ENCODE measurements at places on chromosomes 4 and X.

- DNase-seq = no peak
These were observed 21.9 kb downstream of the STK26 start for GRCh38 chrX:132044953-132045352.

DNA sequence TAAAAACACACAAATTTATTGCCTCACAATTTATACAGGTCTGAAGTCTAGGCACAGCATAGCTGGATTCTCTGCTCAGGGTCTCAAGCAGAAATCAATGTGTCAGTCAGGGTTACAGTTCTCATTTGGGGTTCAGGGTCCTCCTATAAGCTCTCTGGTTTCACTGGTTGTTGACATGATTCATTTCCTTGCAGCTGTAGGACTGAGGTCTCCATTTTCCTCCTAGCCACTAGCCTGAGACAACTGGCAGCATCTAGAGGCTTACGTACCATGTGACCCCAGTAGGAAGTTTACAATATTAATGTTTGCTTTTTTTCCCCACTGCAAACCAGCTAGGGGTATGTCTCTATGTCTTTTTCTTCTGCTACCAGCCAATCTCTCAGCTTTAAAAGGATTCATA is 102.5 kb downstream of the CPEB2 start:
- DNase-seq = no peak

DNA sequence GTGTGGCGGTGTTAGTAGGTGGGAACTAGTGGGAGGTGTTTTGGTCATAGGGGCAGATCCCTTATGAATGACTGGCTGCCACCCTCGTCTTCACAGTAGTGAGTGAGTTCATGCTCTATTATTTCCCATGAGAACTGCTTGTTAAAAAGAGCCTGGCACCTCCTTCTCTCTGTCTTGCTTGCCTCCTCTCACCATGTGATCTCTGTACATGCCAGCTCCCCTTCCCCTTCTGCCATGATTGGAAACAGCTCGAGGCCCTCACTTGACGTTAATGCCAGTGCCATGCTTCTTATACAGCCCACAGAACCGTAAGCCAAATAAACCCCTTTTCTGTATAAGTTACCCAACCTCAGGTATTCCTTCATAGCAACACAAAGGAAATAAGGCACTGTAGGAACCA is 21.7 kb downstream of the PNMA6F start:
- no peak for DNase-seq

DNA sequence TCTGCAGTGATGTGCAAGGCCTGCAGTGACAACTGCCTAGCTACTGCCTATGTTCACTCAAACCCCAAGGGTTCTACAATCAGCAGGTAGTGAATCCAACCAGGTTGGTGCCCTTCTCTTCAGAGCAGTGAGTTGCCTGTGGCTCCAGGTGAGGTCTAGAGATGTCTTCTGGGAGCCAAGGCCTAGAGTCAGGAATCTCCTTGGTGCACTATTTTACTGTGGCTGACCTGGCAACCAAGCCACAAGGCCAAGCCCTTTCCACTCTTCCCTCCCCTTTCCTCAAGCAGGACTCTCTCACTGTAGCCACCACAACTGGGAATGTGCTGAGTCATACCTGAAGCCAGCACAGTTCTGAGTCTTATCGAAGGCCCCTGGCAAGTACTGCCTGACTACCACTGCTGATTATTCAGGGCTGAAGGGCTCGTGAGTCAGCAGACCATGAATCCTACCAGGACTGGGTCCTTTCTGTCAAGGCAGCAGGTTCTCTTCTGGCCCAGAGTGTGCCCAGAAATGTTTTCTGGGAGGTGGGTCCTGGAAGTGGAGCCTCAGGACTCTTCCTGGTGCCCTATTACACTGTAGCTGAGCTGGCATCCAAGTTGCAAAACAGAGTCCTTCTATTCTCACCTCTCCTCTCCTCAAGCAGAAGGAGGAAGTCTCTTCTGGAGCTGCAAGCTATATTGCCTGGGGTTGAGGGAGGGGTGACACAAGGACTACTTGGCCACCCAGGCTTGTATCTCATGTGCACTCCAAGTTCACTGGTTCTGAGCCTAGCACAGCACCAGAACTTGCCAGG is 111.6 kb downstream of the BTC start:
- DNase-seq = no peak

- no peak for DNase-seq
These were observed 340.5 kb downstream of the MAPK10 start for GRCh38 chr4:86019362-86019761.

DNA sequence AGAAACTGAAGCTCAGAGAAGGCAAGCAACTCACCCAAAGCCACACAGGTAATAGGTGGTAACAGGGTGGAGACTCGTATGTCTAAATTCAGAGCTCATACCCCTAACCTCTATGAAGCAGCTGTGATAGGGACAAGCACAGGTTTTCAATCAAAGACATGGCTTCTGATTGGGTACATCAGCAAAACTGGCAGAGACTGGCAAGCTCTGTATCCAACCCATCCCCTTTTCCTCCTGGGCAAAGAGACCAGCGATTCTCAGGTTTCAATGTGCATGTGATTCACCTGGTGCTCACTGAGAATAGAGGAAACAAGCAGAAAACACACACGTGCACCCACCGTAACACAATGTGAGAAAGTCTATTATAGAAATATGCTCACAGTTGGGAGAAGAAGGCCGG is 153.0 kb downstream of the SMIM20 start:
- DNase-seq = no peak

- DNase-seq = no peak
These were observed 123.9 kb upstream of the CBR4 start for GRCh38 chr4:169133932-169134331.

- no peak for DNase-seq
These were observed 42.0 kb downstream of the USP26 start for GRCh38 chrX:133054761-133055405.

GRCh38 chr4:99100876-99101275 is 12.3 kb upstream of the ADH5 start:
- no peak for DNase-seq

DNA sequence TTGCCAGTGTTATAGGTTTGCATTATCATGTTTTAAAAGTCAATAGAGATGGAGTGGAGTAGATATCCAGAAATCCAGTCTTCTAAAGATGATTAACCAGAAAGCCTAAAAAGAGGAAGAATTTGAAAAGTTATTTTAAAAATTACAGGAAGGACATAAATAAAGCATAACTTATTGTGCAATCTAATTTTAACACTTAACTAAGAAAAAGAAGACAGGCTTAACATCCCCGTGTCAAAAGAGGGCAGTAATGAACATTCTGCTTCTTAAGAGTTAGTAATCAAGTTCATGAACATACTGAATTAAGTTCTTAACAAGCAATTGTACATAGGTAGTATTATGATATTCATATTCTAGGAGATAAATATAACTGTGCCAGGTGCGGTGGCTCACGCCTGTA is 39.3 kb downstream of the ELF2 start:
- DNase-seq = no peak

- no peak for DNase-seq
These were observed 93.8 kb downstream of the SLC2A9 start for GRCh38 chr4:9927341-9928007.

GRCh38 chr4:17497890-17498523 is 13.9 kb downstream of the QDPR start:
- no peak for DNase-seq

DNA sequence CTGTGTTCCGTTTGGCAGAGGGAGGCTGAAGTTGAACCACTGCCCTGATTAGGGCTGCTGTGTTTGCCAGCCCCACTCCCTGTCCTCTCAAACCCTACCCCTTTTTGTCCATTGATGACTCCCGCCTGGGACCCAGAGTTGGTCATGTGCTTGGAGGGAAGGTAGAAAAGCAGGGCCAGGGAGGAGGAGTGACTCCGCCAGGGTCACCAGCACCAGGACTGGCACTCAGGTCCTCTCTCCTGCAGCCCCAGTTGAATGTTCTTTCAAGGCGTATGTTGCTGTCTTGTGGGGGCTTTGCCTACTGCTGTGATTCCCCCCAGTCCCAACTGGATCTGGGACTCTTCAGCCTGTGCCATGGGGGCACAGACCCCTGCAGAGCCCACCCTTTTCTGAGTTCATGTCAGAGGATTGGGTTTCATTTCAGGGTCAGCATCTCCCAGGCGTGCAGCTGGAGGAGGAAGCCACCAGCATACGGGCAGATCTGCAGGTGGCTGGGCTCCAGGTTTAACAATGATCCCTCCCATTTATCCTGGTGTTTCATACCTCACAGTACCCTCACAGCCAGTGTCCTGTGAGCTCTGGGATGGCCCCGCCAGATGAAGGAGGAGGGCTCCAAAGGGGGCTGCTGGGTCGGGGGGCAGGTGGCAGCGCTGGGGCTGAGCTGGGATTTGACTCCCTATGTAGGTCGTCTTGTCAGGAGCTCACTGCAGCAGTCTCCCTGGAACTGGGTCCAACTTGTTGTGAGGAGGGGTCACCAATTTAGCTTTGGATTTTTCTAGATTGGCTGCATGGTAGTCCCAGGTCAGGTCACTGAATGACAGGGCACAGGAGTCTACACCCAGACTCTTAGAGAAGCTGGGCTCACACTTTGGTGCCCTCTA is 55.7 kb downstream of the MSX1 start:
- DNase-seq = no peak

DNA sequence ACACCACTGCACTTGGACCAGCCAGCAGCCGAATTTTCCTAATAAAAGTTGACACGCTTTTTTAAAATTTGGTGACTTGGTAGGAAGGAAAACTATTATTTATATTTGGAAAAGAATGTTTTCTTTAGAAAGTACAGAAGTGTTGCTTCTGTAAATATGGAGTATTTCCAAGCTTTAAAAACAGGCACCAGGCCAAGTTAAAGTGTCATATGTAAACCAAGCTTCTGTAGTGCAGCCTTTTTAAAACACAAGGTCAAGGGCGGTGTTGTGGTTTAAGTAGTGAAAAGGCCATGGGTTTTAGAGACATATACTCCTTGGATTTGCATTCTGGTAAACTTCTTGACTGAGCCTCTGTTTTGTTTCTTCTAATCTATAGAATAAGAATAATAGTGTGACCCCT is 62.7 kb downstream of the TRIM2 start:
- DNase-seq = no peak

- DNase-seq = no peak
These were observed 200.8 kb downstream of the CEP135 start for GRCh38 chr4:56149591-56149990.

DNA sequence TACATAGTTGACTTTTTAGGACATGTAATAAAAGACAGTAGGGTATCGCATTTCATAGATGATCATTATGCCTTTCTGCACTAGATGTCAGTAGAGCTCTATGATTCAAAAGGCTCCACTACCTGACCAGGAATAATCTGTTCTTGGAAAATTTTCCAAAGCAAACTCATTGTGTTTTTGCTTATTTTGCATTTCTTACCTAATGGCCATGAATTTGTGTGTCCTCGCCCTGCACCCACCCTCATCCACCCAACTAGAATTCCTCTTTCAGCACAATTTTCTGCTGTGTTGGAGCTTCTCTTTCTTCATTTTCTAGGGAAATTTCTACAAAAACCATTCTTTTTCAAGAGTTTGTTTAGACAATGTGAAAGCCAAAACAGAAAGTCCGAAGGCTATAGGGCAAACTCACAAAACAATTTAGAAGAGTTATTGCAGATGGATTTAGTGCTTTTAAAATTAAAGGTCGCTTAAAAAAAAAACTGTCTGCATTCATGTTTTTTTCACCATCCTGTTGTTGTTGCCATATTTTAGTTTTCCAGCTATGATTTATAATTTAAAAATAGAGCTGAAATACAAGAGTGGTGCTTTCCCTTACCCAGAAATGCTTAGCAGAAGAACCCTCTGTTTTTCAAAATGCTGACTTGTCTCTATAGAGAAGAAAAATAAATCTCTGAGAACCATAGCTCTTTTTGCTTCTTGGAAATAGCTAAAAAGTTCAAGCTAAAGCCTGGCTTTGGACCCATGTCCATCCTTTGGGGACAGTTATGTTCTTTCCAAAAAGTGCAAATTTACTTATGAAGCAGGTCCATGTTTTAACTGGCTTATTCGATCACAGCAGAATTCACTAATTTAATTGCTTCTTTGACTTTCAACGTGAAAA is 183.7 kb downstream of the SPATA18 start:
- DNase-seq = no peak

GRCh38 chrX:150348365-150348764 is 14.8 kb upstream of the MAMLD1 start:
- no peak for DNase-seq

DNA sequence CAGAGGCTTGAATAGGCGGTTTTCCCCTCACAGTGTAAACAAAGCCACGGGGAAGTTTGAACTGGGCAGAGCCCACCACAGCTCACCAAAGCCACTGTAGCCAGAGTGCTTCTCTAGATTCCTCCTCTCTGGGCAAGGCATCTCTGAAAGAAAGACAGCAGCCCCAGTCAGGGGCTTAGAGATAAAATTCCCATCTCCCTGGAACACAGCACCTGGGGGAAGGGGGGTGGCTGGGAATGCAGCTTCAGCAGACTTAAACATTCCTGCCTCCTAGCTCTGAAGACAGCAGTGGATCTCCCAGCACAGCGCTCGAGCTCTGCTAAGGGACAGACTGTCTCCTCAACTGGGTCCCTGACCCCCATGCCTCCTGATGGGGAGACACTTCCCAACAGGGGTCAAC is 44.0 kb upstream of the USP38 start:
- DNase-seq = no peak
